ENCODE measurements at places on chromosomes 2 and 18.

- no peak for DNase-seq
Measured at GRCh38 chr18:57428221-57429150, 6.7 kb upstream of the ONECUT2 start.

GRCh38 chr2:219423652-219424377, 5.6 kb downstream of the DES start:
- no peak for DNase-seq

DNA sequence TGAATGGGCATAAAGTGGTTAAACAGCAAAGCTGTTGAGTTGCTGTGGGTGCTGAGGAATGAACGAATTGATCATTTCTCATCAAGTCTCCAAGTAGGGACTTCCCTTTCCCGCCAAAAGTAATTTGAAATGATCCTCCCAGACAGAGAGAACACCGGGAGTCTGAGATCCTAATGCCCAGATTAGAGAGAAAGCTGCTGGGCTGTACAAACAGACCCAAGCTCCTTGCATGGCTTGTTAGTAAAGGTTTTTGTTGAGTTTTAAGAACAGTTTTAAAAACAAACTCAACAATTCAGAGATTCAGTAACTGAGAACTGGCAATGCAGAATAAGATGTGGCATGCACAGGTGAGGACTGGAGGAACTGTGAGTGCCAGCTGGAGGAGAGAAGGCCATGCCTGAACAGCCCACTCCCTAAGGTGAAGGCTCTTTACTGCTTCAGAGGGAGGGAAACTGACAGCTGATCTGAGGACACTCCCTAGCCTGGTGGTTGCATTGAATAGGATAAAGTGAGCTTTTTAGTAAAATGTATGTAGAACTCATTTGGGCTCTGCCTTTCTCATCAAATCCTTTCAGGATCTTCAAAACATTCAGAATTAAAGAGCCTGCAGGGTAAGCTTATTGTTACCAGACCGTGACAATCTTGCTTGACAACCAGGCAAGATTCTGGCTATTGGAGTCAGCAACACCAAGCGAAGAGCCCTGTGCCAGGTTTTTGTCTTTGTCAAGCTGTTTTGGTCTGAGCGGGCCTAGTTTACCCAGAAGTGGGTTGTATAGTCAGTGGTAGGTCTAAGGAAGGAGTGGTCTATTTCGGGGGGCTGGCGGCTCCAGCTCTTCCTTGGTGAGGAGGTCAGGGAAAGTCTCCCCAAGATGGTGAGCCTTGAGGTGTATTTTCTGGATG, 63.2 kb upstream of the IGFBP5 start:
- no peak for DNase-seq

GRCh38 chr18:52979892-52980291, 639.9 kb downstream of the DCC start:
- no peak for DNase-seq

DNA sequence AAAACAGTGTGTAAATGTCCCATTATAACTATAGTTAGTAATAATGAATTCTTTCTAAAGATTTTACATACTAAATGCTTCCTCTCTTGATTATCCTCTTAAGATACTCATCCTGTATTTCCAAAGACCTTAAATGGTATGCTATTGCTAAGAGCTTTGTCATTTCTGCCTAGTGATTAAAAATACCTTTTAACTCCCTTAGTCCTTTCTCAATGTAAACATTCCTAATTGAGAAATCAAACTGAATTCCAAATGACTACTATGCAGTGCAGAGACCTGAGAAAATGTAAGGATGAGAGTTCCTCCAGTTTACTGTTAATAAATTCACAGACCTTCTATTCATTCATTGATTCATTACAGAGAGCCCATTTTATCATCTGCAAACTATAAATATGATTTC, 86.9 kb downstream of the SOS1 start:
- DNase-seq, result no peak

GRCh38 chr2:175837046-175837445, 165.0 kb downstream of the LNPK start:
- DNase-seq, result peak; percentile 77

- DNase-seq, result no peak
Measured at GRCh38 chr2:182057002-182057401, 71.3 kb downstream of the PPP1R1C start.

DNA sequence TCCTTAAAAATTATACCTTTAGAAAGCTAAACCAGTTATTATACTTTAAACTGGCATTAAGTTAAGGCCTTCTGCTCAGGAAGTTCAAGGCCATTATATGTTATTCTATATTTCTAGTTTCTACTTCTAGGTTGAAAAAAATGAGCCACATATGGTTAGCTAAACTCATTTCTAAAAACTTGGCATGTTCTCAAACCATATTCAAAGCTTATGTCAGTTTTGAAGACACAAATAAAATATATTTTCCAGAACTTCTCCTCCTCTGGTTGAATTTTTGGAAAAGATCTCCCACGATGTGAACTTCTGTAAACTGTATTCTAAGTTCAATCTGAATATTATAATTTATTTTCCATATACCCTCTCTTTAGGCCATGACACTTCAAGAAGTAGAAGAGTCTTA, 103.5 kb downstream of the NYAP2 start:
- DNase-seq, result no peak

DNA sequence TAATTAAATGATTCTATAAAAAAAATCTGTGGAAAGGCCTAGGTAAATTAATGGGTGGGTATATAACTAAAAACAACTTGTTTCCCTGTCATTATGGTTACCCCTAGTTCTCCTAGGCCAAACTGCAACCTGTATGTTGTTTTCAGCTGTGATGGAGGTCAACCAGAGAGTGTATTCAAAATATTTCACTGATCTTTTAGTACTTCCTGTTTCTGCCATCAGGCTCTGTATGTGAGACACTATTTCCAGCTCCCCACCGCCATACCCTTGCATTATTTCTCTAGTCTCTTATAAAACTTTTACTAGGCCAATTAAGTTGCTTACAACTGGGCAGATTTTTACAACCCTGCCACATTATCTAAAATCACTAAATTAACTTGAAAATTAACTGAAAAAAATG, 21.0 kb upstream of the CDKL4 start:
- DNase-seq, result no peak

DNA sequence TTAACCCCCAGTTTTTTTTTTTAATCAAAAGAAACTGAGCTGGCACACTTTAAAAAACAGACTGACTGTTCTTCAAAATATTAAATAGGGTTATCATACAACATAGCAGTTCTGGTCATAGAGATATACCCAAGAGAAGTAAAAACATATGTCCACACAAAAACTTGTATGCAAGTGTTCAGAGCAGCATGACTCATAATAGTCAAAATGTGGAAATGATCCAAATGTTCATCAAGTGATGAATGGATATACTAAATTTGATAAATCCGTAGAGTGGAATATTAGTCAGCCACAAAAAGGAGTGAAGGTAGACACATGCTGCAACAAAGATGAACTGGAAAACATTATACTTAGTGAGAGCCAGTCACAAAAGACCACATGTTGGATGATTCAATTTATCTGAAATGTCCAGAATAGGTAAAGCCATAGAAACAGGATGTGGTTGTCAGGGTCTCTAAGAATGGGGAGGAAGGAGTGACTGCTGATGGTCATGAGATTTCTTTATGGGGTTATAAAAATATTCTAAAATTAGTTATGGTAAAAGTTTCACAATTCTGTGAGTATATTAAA, 5.1 kb downstream of the SMIM21 start:
- no peak for DNase-seq

GRCh38 chr18:44730803-44731529, 50.3 kb downstream of the SETBP1 start:
- no peak for DNase-seq

GRCh38 chr2:33673937-33674336, 74.8 kb upstream of the FAM98A start:
- peak; percentile 2 for DNase-seq

- DNase-seq, result no peak
Measured at GRCh38 chr2:113224647-113225236, 51.0 kb downstream of the PSD4 start.

GRCh38 chr2:201730651-201731285, 32.3 kb upstream of the MPP4 start:
- no peak for DNase-seq

Measured in fibroblast of the conjunctiva (primary cell).